ENCODE measurements at places on chromosomes 2 and 18.
A peak's percentile ranks its signal among the peaks of the same experiment; 100 is the strongest.

DNA sequence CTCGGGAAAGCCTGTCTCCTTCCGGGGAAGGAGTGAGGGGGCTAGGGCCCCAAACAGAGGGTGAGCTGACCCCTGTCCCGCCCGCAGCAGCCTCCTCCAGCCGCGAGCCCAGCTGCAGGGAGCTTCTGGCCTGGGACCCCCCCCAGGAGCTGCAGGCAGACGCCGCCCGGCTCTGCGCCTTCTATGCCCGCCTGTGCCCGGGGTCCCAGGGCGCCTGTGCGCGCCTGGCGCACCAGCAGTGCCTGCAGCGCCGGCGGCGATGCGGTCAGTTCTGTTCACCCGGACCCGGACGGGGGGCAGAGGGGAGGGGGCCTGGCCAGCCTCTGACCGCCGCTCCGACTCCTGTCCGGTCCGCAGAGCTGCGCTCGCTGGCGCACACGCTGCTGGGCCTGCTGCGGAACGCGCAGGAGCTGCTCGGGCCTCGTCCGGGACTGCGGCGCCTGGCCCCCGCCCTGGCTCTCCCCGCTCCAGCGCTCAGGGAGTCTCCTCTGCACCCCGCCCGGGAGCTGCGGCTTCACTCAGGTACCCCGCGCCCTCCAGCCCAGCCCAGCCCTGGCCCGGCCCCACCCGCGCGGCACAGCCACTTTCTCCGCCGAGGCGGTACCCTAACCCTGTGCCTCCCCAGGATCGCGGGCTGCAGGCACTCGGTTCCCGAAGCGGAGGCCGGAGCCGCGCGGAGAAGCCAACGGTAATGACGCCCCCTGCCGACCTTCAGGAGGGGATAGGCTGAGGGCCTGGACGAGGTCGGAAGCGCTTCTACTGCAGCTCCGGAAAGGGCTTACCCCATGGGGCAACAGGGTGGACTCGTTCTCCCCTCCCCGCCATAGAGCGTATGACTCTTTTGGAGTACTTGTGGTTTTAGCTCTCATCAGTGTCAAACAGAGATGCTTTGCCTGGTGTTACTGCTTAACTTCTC lies 2.0 kb upstream of the CHRND start:
- DNase-seq, result no peak

- no peak for DNase-seq
These were observed 73.9 kb downstream of the TGOLN2 start for GRCh38 chr2:85253890-85254289.

DNA sequence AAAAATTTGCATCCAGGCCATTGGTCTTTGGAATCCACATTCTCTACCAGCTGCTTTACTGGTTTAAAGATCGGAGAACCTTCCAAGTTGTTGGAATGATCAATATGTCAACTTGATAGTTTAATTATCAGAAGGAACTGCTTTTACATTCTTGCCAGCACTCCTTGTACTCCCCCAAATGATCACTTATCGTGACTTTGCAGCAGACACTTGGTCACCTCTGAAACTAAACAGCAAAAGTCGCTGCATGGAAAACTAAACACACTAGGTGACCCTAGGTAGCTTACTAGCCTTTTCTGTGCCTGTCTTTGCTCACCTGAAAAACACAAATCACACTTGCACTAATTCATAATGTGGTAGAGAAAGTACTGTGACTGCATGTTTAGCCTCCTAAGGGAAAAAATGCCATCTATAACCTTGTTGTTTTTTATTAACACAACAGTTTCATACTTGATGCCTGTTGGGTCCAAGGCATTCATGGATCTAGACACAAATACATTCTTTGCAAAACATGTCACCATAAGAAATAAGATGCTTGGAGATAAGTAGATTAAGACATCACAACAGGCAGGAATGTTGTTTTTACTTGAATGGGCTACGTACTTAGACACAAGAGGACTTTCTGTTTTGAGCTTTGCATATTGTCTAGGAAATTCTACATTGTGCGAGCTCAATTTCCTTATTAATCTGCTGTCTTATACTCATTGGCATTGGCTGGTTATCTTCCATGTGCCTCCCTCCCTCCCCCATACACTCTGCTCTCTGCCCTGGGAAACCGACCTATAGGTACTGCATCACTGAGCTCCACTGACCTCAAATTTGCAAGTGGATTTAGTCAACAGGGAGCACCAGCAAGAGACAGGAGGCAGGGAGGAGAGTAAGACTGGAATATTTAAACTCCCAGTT lies 219.1 kb upstream of the STK17B start:
- DNase-seq, result no peak

GRCh38 chr2:120883607-120884440 lies 148.2 kb downstream of the GLI2 start:
- no peak for DNase-seq

DNA sequence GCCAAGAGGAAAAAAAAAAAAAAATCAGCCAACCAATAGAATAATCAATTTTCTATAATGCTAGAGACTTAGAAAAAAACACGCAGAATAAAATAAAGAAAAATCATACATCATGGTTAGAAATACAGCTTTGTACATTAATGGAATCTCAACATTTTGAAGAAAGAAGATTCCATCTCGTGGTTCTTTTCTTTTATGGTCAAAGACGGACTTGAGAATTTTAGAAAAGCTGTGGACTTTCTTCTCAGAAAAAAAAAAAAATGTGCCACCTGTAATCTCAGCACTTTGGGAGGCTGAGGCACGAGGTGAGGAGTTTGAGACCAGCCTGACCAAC lies 41.8 kb upstream of the ATIC start:
- DNase-seq, result no peak

GRCh38 chr2:184534986-184535385 lies 63.3 kb upstream of the ZNF804A start:
- no peak for DNase-seq

DNA sequence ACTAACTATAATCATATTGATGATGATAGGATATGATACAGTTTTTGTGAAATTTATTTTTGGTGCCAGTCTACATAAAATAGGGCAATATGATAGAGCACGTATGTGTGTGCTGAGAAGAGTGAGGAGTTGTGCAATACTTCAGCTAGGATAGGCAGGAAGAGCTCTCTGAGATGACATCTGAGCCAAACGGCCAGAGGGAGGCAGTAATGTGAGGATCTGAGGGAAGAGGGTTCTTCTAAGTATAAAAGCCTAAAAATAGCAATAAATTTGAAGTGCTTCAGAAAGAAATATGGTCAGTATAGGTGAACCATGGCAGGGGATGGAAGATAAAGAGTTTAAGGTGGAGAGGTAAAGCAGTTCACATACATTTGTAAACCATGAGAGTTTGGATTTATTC lies 102.5 kb downstream of the OLA1 start:
- no peak for DNase-seq

GRCh38 chr18:12645751-12646203 lies 12.1 kb downstream of the SPIRE1 start:
- DNase-seq, result no peak

DNA sequence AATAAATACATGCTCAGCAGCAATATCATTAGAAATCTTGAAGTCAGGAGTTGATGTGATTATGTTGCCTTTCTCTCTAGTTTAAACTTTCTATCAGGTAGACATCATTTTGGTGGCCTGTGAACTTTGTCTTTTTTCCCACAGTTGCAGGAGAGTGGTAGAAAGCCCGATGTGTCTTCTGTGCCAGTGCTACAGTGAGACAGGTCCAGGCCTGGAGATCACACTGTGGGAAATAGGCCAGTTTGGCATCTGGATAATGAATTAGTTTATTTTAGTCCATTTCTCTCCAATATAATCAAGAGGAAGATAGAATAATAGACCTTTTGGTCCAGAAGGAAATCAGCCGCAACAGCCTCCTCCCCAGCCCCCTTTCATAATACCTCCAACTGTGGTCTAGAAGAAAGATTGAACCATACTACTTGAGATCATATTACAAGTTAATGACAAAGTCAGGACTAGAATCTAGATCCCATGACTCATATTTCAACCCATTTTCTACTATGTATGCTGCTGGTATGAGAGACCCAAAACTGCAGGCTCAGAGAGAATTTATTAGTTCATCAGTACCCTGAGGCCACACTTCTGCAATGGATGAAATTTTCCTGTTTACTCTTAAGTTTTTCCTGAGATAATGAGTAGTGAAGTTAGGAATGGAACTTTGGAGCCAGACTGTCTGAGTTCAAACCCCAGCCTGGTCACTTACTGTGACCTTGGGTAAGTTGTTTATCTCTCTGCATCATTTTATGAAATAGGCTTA lies 20.6 kb downstream of the KCMF1 start:
- DNase-seq, result peak; percentile 38

DNA sequence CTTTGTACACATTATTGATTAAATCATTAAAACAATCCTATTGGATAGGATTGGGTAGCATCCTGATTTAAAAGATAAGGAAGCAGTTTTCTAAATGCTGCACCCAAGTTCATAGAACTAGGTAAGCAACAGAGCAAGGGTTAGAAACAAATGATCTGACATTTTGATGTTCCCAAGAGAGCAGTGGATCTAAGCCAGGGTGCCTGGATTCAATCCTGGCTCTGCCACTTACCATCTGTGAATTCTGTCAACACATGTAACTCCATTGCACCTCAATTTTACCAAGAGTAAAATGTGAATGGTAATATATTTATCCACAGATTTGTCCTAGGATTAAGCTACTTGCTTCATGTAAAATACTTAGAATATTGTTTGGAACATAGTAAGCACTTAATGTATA lies 982.6 kb upstream of the FANCL start:
- DNase-seq, result no peak

DNA sequence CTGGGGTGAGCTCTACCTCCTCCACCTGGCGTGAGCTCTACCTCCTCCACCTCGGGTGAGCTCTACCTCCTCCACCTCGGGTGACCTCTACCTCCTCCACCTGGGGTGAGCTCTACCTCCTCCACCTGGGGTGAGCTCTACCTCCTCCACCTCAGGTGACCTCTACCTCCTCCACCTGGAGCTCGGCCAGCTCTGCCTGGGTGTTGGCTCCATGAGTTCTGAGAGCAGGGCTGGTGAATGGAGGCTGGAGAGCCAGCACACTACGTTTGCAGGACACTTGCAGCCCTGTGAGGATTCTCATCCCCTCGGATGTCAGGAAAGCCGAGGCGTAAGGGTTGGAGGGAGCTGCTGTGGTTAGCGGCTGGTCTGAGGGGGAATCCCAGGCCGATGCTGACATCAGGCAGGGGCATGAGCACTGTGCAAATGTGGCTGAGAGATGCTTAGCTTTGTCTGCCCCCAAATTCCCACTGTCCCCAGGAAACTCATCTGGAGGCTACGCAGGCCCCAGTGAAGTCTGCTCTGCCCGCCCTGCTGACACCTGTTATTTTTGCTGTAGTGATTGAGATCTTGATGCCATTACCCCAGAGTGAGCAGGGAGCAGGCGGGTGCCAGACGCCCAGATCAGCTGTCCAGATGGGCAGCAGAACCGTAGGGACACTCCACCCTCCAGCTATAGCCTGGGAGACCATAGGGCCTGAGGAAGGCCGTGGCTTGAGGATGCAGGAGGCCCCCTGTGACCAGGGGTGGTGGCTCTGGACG lies 3.3 kb downstream of the CROCC2 start:
- DNase-seq, result no peak

DNA sequence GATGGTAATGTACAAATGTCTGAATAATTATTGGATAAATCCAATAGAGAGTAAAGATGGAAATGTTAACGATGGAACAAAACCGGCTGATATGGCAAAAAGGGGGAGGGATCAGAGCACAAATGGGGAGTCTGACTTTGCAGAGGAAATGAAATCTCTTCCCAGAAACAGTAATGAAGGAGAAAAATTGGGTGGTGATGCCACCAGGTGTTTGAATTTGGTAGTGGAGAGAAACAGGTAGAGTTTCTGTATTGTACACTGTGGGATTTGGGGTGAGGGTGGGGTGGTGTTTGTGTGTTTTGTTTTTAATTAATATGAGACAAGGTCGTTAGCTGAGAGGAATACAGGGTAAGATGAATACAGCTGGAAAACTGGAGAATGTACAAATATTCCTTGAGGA lies 20.4 kb upstream of the XDH start:
- no peak for DNase-seq

- DNase-seq, result no peak
These were observed 159.1 kb downstream of the LNPK start for GRCh38 chr2:175842996-175843395.

DNA sequence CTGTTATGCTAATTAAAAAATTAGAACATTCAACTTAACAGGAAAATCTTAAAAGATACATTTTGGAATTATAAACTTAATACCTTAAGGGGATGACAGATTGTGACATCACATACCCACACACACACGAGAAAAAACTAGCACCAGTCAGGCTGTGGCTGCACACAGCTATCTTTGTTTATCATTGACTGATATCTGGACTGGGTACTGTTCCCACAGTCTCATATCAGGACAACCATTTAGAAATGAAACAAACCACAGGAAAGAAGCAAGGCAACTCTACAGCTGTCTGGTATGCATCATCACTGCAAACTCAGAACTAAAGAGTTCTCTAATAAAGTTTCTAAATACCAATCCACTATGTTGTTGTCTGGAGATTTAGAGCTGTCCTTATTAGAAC lies 210.9 kb upstream of the SMAD7 start:
- DNase-seq, result no peak

- no peak for DNase-seq
These were observed 164.1 kb downstream of the KIAA1328 start for GRCh38 chr18:36993068-36993467.

DNA sequence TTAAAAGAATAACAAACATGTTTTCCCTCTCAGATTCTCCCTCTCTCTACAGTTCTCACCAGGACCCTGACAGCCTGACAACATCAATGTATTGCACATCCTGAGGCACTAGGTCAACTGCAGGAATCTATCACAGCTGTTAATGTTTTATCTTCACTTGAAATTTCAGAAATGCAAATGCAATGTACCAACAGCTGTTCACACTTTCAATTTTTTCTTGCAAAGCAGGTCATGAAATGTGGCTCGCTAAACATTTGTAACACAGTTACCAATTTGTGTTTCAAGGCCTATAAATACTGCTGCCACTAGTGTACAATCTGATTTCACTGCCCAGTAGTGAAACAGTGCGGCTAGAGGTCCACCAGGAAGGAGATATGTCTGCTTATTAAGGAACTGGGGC lies 147.8 kb downstream of the EXOC6B start:
- DNase-seq, result no peak

DNA sequence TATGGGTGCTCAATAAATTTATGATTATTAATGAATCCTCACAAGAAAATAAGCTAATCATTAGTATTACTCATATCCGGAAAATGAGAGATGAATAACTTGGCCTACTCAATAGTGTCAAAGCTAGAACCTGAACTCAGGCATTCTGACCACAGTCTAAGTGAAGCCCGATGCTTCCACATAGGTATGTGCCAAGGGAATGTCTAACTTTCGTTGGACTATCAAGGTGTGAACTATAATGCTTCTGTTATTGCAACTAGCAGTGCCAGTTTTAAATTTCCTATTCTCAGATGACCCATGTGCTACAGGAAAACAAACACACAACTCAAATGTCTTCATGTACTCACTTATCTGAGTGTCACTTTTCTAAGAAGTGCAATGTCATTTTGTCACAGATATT lies 1.8 kb downstream of the BARD1 start:
- no peak for DNase-seq

- no peak for DNase-seq
These were observed 58.7 kb upstream of the B3GNT2 start for GRCh38 chr2:62136956-62137830.

Measured in fibroblast of skin of left biceps (primary cell).